ENCODE measurements at places on chromosomes 1 and 21.

- DNase-seq, result no peak
These were observed 26.2 kb upstream of the PADI4 start for GRCh38 chr1:17281775-17282181.

DNA sequence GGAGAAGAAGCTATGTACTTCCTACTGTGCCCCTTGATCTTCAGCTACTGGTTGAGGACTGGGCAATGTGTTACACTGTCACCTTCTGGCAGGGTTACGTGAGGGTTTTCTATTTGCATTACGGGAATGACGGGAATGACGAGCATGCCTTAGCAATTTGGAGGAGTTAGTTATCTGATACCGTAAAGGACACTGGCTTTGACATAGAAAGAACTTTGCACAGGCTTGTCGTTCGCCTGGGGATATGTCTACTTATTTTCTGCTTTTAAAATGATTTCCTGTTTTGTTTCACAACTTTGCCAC lies 19.8 kb upstream of the ACBD6 start:
- DNase-seq, result no peak

DNA sequence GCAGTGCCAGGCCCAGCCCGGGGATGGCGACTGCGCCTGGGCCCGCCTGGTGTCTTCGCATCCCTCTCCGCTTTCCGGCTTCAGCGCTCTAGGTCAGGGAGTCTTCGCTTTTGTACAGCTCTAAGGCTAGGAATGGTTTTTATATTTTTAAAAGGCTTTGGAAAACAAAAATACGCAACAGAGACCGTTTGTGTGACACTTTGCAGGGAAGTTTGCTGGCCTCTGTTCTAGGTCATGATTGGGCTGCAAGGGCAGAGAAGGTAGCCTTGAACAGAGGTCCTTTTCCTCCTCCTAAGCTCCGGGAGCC lies 719 bp downstream of the SOD1 start:
- peak; percentile 50 for DNase-seq

DNA sequence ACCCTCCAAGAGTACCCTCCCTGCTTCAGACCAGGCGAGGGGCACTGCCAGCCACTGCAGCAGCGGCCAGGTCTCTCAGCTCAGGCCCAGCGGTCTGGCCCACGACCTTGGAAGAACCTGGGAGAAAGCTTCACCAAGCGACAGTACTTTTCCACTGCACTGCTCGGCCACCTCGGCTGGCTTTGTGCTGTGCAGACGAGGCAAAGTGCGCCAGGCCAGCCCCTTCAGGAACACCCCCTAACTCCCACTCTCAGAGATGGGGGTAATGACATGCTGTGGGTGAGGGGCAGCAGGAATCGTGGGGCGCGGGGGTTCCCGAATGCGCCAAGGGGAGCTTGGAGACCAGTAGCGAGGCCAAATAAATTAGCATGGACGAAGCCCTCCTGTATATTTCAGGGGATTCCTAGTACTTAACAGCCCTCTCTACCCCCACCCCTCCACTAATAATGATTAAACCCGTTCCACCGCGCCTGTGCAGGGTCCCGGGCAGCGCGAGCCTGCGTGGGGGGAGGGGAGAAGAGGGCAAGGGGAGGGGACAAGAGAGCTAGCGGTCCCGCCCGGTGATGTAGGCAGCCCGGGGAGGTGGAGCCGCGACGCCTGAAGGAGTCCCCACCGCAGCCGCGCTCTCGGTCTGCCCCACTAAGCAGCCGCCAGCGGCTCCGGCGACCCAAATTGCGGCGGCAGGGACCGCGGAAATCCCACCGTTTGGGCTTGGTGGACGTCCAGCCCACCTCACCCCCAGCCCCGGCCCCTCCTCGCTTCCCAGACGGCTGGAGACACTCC lies at the start of gene FAM43B:
Gene FAM43B, plus strand, starts transcription at position 629 of the 783 bp plus-strand sequence. CDS start 401 bp downstream, outside the sequence.
- no peak for DNase-seq

DNA sequence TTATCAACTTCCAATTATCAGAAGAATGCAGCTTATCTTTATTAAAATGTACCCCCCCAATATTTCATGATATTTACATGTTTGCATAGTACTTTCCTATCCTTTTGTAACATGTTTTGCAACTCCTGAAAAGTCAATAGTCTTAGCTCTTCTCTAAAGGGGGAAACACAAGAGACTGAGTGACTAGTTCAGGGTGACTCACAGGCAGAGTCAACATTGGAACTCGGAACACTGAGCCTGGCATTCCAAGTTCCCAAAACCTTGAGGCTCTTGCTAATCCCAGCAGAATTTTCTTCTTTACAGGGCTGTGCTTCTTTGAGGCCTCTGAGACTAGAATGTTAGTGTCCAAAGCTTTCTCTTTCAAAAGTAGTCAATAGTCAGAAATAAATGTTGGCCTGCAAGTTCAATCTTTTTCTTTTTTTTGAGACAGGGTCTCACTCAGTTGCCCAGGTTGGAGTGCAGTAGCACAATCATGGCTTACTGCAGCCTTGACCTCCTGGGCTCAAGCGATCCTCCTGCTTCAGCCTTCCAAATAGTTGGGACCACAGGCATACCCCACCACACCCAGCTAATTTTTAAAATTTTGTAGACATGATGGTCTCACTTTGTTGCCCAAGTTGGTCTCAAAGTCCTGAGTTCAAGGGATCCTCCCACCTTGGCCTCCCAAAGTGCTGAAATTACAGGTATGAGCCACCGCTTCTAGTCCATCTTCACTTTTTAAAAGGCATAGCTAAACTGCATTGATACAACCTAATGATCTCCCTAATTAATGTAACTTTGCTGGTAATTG lies 37.5 kb downstream of the ZNF281 start:
- DNase-seq, result no peak

- DNase-seq, result no peak
These were observed 29.3 kb upstream of the ZBTB21 start for GRCh38 chr21:42039470-42039901.

DNA sequence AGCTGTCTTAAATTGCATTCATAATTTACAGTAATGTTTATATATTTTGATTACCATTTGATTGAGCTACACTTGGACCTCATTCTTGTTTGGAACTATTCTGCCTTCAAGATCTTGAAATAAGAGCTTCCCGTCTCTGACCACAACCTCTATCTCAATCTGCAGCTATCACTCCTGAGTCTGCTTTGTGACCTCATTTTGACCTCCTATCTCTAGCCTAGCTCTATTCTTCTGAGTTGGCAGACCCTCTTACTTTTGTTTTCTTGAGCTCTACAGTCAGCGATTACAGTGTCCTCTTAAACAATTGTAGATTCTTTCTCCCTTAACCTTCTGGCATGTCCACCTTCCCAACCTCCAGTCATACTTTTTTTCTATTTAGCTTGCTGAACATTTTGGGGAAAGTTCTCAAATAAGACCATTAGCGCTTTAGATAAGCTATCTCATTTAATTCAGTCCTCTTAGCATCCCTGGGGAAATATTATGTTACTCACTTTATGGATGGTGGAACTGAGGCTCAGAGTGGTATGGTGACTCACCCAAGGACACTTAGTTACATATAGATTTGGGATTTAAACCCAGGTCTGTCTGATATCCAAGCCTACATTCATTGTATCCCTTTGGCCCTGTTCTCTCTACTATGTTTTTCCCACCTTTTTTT lies 19.1 kb downstream of the RPAP2 start:
- DNase-seq, result peak; percentile 58

DNA sequence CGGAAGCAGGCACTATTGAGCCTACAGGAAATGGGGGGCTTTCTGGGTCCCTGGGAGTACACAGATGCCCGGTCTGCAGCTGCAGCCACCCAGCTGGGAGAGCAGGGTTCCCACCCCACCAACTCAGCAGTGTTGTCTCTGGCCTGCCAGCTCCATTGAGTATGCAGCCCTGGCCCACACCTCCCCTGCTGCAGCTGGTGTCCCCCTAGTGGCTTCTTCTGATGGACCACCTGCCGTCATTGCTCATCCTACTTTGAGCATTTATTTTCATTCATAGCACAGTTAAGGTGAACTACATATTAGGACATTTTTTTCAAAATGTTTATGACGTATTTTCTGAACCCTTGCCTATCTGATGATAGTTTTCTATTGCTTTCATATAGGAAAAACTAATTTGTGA lies 189.8 kb upstream of the LYPLAL1 start:
- no peak for DNase-seq

DNA sequence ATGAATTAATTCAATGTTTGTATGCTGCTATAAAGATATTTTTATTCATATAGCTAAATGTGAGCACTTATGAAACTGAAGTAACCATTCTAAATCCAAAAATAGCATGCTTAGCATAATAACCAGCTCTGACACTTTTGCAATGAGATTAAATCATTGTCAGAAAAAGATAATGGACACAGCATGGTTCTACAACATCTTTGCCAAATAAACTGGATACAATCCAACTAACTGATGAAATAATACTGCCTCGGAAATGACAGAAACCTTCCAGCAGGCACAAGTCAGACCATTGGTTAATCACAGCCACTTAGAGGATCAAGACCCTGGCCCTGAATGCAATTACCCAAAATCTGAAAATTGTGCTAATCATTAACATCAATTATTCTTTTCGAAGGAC lies 592.7 kb upstream of the ADGRL4 start:
- DNase-seq, result no peak

GRCh38 chr1:150141452-150141851 lies 8.3 kb upstream of the PLEKHO1 start:
- DNase-seq, result no peak

GRCh38 chr1:219676012-219676765 lies 63.3 kb upstream of the ZC3H11B start:
- DNase-seq, result no peak

- DNase-seq, result no peak
These were observed 119.2 kb downstream of the GALNT2 start for GRCh38 chr1:230186003-230186863.

GRCh38 chr1:17892225-17892624 lies 137.1 kb downstream of the ACTL8 start:
- DNase-seq, result no peak

DNA sequence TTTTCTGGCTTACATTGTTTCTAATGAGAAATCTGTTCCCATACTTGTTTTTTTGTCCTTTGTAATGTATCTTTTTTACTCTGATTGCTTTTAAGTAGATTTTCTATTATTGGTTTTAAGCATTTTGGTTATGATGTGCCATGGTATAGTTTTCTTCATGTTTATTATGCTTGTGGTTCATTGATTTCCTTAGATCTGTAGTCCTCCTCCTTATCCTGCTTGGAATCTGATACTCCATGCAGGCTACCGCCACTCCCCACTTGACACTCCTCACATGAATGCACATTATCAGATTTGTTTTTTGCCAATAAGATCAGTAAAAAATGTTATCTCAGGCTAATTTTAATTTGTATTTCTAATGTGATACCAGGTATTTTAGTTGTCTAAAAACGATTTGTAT lies 20.8 kb downstream of the UROD start:
- no peak for DNase-seq

All from T-helper 2 cell (primary cell).